Aortic smooth muscle cell (primary cell): ENCODE measurements at places on chromosomes 13 and 19. TPM values are rescaled to one million over a fixed set of nuclear protein-coding genes. Genes with fewer than 3 reads are reported as not detected.

Gene LINGO3
- total RNA-seq: not detected in 2 replicates

Gene FREM2
- total RNA-seq: not detected in 2 replicates

Gene KLK15
- not detected in 2 replicates for total RNA-seq

Gene SPPL2B
- 29.8 and 31.2 TPM in 2 replicates for total RNA-seq
